ENCODE measurements at places on chromosomes 11 and 22.

DNA sequence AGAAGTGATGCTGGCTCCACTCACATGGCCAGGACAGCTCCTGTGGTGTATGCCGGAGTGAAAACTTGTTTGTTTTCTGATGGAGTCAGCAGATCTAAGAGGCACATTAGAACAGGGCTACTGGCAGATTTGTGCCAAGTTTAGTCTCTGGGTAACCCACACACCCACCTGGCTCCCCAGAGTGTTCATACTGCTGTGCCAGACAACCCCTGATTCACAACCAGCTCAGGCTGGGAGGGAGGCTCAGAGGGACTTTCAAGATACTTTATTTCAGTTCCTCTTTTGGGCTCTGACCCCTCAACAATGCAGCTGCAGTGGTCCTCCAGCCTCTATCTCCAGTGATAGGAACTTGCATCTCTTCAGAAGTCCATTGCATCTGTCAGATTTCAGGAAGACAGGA lies 8.5 kb downstream of the NTM start:
- DNase-seq = no peak

GRCh38 chr11:110112457-110112856 lies 19.3 kb downstream of the ZC3H12C start:
- DNase-seq = no peak

DNA sequence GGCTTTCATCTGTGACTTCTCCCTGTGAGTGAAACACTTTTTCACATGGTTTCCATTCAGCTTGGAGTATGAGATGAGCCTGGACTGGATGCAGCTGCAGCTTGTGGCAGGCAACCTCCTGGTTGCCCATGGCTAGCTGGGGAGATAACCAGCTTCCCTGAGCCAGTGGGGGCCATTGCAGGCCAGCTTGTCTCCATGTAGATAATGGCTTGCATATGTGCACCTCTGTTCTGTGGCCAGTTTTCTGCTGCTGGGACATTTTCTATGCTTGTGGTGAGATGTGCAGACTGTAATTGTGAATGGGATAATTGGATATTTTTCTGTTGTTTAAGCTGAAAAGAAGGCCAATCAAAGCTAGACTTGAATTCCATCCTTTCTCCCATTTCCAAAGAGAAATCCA lies 38.5 kb downstream of the INSC start:
- DNase-seq = no peak

DNA sequence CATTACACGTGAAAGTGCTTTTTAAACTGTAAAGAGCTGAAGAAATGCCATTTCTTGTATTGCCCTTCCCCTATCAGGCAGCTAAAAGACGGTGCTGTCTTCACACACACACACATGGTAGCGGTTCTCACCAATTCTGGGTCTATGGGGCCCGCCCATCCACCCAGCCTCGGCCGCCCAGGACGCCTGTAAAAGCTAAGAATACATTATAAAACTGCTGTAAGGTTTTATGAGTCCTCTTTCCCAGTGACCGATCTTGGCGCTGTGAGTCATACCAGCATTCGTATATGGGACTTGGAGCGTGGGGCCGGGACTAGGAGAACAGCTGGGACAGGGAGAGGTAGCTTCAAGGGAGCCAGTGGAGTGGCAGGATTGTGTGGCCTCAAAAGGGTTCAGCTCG lies 149.7 kb upstream of the CADM1 start:
- no peak for DNase-seq

DNA sequence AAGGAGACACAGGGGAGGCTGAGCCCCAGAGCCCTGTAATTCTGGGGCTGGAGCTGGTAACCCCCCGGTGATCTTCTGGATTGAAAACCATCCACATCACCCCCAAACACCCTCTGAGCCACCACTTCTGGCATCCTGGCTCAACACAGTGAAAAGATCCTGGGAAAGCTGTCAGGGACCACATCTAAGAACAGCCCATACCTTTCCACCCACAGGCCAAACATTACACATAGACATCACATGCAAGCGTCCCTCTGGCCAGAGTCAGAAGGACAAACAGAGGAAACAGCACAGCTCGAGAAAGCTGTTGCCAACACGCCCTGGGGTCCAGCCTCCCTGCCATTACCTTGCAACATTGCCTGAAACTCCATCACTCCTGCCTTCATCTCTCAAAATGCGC lies 469.5 kb downstream of the SOX6 start:
- DNase-seq = no peak

DNA sequence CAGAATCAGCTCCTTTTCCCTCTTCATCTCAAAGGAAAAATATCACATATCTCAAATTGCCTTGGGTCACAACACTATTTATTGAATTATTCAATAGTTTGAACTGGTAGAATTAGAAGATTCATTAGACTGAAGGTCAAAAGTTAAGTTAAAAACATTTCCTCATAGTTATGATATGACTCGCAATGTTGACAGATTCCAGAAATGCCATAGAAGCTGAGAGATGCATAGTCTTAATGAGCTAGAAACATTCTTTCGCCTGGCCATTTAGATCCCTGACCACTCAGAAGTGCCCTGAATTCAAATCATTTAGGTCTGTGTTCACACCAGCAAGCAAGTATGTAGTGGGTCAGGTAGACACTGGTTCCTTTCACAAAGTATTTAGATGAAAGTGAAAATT lies 44.4 kb downstream of the FAT3 start:
- no peak for DNase-seq

- peak; percentile 51 for DNase-seq
These were observed 22.9 kb downstream of the FLI1 start for GRCh38 chr11:128716661-128717210.

- no peak for DNase-seq
These were observed 80.1 kb downstream of the SVIP start for GRCh38 chr11:22749536-22749935.

DNA sequence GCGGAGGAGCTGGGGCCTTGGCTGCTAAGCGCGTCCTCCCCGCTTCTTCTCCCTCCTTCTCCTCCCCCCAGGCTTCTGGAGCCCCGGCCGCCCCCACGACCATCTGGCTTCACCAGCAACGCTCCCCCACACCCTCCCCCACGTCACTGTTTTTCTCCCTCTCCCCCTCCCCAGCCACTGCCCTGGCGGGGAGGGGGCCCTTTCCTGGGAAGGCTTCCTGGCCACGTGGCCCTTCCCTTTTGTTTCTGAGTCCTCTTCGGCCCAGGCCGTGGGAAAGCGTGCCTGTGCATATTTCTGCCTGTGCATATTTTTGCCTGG lies 27.7 kb downstream of the RTN4R start:
- DNase-seq = no peak

Measured in T-helper 9 cell (primary cell).